ENCODE measurements at places on chromosomes 6 and 20.

DNA sequence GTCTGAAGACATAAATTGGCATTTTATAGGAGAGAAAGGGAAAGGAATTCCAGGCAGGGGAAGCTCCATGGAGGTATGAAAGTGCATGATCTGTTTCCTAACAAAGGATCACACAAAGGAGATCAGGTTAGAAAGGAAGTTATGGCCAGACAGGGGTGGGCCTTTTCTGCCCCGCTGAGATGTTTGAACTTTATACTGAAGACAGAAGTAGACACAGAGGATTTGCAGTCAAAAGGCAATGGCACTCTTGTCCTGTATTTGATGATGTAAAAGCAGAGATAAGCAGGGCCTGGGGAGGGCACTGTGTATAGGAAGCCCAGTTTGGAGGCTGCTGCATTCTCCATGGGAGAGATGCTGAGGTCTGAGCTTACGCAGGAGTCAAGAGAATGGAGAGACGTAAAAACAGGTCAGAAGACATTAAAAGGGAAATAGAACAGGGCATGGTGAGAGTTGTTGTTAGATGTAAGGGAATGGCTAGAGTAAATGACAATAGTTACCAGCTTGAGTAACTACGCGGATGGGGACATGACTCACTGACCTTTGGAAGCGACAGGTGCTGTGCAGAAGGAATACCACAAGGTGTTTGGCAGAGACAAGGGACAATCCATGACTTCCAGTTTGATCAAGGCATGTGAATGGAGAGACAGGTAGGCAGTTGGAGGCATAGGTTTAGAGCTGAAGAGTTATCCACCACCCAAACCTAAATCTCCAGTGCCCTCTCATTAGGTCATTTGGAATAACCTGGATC, 190.6 kb upstream of the SASH1 start:
- no peak for DNase-seq

- DNase-seq: no peak
These were observed 17.7 kb upstream of the MTG2 start for GRCh38 chr20:62164879-62165761.

DNA sequence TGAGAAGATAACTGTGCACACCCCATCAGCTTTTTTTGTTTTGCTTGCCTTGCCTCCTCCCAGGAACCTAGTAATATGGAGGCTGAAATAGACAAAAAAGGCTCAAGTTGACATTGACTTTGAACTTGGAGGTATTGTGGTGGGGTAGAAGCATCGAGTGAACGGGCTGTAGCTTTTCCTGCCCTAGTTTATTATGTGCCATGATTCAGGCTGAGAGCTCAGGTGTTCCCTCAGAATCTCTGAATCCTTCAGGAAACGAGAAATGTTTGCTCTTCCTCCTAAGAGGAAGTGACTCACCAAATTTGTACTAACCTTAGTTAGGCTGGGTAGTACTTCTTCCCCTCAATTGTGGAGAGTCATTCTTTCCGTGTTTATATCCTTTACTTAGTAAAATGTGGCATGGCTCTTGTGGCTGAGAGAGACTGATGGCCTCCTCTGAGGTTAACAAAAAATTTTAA, 98.8 kb downstream of the SASH1 start:
- peak; percentile 66 for DNase-seq

GRCh38 chr6:36621371-36621855, 27.3 kb downstream of the SRSF3 start:
- no peak for DNase-seq

- no peak for DNase-seq
These were observed 203.9 kb downstream of the TBXT start for GRCh38 chr6:165963750-165964149.

GRCh38 chr6:157068691-157069324, 254.5 kb downstream of the TMEM242 start:
- DNase-seq: no peak

DNA sequence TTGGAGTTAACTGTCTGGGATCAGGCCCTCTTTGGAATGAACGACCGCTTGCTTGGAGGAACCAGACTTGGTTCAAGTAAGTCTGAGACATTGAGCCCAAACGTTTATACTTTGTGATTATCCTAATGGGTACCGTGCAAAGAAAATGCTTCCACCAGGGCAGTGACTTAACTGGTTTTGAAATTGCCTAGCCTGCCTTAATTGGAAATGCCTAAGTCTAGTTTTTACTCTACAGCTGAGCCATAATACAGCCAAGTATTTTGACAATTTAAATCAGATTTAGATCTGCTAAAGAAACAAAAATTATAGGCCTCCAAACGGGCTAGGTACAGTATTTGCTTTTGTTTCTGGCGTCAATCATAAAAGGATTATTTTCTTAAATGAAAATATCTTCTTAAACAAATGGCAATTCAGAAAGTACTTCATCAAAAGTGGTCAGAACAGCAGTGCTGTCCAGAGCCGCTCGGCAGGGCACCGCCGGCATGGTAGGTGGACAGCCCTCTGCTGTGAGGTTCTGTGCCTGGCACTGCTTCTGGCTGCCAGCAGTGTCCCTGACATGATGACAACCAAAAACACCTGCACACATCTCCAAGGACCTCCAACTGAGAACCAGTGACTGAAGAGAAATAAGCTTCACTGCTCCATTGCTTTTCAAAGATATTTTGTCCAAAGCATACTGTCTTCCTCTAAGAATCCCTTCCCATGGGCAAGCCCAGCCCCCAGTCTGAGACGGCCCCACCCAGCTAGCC, 55.6 kb downstream of the EZR start:
- DNase-seq: no peak

DNA sequence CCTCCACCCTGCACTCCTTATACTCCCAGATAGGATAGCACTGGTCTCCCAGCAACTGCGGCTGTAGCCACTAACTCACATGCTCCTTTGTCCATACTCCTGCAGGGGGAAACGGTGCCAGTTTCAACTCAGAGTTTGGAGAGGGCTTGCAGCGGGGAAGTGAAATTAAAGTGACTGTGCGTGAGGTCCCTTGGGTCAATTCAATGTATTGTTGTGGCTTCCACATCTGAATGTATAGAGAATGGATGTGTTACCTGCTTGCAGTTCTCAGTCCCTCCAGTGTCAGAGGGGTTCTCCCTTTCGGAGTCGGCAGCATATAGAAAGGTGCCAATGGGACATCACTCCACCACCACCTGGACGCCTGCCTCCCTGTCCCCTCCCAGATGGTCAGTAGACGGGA, 93.6 kb upstream of the CNKSR3 start:
- no peak for DNase-seq

- no peak for DNase-seq
These were observed 134.4 kb upstream of the HMGCLL1 start for GRCh38 chr6:55713436-55713835.

DNA sequence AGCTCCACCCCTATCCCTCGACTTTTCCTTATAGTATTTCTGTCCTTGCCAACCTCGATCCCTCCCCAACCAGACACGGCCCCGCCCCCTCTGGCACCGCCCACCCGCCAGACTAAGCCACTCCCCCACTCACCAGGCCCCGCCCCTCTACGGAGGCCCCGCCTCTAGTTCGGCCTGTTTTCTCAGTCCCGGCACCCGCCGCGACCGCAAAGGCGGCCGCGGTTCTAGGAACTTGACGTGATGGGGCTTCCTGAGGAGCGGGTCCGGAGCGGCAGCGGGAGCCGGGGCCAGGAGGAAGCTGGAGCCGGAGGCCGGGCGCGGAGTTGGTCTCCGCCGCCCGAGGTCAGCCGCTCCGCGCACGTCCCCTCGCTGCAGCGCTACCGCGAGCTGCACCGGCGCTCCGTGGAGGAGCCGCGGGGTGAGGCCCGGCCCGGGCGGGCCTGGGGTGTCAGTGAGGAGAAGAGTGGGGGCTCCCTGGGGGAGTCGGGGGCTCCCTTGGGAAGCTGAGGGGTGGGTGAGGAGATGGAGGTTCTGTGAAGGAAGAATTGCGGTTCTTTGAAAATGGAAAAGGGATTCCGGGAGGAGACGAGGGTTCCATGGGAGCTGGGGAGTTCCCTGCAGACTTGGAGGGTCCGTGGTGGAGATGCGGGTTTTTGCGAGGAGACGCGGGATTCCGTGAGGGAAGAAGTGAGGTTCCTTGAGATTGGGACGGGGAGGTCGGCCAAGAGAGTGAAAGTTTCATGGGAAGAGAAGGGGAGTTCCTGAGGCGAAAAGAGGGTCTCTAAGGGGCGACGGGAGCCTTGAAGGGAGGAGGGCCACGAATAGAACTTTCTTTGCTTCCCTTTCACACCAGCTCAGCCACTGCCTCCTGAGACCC, at the start of gene ACSS2:
TSS of gene ACSS2 (plus strand) at position 207 of the 877 bp plus-strand sequence. CDS start at position 241, 34 bp downstream.
- no peak for DNase-seq

GRCh38 chr6:125918230-125918629, 38.3 kb upstream of the HINT3 start:
- DNase-seq: no peak

DNA sequence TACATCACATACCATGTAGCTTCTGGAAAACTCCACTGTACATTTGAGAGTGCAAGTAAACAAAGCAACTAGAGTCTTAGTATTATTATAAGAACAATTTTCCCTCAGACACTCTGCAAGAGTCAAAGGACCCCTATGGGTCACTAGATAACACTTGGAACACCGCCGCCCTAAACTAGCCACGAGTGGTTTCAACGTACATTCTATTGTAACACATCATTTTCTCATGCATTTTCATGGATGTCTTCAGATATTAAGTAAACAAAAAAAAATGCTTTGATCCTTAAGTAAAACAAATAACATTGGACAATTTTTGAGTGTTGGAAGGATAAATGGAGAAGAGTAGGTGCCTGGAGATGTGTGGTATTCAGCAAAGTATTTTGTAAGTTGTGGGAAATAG, 3.2 kb upstream of the RNF146 start:
- DNase-seq: no peak

DNA sequence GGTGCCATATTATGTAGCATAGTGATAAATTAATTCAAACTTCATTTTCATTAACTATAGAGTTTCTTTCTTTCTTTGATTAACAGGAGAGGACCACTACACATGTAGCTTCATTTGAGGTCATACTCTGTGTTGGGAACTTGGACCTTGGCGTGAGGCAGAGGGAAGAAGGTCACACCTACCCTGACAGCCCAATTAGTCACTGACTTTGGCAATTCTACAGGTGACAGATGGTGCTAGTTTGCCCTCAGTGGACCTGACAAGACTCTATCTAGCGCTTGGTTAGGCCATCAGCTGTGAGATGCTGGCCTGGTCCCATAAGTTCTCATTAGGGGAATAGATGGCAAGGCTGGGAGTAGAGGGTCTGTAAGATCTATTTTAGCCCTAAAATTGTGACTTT, 14.2 kb downstream of the SLX4IP start:
- DNase-seq: no peak

DNA sequence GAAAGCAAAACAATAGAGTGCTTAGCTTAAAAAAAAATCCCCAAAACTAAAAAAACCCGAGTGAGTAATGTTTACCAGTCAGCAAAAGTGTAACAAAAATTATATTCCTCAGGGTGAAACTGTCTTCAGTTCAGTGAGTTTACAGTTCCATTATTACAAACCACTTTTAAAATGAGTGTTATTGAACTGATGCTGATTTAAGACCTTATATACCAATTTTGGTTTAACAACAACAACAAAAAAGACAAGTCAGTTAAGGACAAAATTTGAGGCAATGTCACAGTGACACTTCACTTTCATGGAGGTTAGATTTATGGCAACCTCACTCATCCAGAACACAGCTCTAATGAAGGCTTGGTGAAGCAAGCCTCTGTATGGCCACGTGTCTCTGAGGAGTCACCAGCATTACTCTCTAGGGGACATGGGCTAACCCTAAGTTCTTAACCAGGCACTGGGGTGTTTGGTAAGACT, 630.8 kb downstream of the PHF3 start:
- DNase-seq: no peak

DNA sequence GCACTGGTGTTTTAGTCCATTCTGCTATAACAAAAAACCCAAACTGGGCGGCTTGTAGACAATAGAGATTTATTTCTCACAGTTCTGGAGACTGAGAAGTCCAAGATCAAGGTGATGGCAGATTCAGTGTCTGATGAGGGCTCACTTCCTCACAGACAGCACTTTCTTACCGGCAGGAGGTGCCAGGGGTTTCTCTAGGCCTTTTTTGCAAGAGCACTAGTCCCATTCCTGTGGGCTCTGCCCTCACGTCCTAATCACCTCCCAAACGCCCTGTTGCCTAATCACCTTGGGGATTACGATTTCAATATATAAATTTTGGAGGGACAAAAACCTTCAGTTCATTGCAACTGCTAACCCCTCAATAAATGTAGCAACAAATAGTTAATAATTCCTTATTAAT, 140.0 kb upstream of the SGK1 start:
- DNase-seq: no peak

- DNase-seq: no peak
These were observed 232.2 kb downstream of the SYNDIG1 start for GRCh38 chr20:24701668-24702067.

GRCh38 chr6:75386050-75386770, 101.6 kb upstream of the TMEM30A start:
- DNase-seq: peak; percentile 34

- peak; percentile 7 for DNase-seq
These were observed 40.2 kb downstream of the PLAGL1 start for GRCh38 chr6:143967706-143968376.

GRCh38 chr6:991192-991591, 298.3 kb upstream of the EXOC2 start:
- DNase-seq: no peak

DNA sequence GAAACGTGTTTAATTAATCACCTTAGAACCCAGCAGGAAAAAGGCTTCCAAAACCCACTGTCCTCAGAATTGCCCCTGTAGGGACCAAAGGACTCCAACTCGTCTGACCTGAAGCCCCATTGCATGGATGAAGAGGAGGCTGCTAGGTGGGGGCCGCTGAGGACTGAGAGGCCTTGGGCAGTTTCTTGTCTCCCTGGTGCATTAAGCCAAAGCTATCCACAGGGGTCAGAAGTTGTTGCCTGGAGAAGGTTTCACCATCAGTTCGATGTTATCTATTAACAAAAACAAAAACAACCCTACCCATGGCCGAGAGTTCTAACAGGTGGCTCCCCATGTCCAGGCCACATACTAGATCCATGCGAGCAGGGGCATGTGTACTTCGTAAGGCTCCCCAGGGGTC, 120.9 kb upstream of the CD93 start:
- no peak for DNase-seq

GRCh38 chr20:19935842-19936241, 81.3 kb upstream of the NAA20 start:
- no peak for DNase-seq

- no peak for DNase-seq
These were observed 77.4 kb downstream of the ARID1B start for GRCh38 chr6:156854466-156855161.

GRCh38 chr6:54299542-54300269, 8.5 kb upstream of the TINAG start:
- DNase-seq: peak; percentile 81

DNA sequence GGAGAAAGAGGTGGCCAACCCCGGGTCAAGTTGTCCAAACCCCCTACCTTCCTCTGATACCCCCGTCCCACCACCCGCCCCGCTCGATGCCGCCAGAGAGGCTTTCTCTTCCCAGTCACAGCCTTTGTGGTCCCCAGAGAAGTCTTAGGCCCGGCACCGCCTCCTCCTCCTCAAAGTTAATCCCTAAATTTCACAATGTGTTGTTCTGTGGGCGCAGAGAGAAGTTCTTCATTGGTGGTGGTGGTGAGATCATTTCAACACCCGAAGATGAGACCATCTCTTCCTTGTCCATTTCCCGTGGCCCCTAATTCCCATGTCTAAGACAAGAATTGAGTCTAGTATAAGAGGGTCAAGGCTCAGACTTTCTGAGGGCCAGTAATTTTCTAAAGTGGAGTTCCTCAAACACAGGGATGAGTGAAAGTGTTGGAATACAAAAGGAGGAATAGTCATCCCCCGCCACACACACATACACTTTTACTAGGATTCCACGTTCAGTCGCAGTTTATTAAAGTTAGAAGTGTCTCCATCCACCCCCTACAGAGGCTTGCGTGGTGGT, 10.4 kb downstream of the TRIM31 start:
- peak; percentile 64 for DNase-seq
